ENCODE measurements at places on chromosomes 1 and 21. TPM values are rescaled to one million over a fixed set of nuclear protein-coding genes. Genes with fewer than 3 reads are reported as not detected.

The RGS18 gene
- total RNA-seq: 6.1 TPM

The TMPRSS2 gene
- not detected for total RNA-seq

- no peak for DNase-seq
- no peaks in the 10 kb centered on the region for H3K4me1 ChIP-seq
- no peaks in the 10 kb centered on the region for H3K36me3 ChIP-seq
- H3K4me3 ChIP-seq: no peak overlapping the region
Measured at GRCh38 chr1:54010415-54011117, 7.4 kb downstream of the LDLRAD1 start.

DNA sequence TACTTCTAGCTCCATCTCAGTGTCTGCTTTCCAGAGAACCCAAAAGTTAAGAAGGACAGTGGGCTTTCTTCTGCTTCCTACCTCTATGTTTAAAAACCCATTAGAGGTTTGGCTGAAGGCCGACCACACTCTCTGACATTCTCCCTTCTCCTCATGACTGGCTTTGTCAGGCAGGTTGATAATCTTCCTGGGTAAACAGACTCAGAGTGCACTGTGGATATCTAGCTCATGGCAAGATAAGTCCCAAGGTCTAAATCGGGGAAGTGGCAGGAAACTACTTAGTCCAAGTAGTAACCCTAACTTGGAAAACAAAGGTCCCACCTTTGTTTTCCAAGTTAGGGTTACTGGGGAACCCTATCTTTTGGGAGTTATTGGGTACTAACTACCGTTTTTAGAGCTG is 161.9 kb upstream of the SPAG17 start:
- H3K27ac ChIP-seq: no peak overlapping the region
- H3K4me1 ChIP-seq: no peaks in the 10 kb centered on the region
- H3K4me3 ChIP-seq: no peak overlapping the region
- no peaks in the 10 kb centered on the region for H3K27me3 ChIP-seq

DNA sequence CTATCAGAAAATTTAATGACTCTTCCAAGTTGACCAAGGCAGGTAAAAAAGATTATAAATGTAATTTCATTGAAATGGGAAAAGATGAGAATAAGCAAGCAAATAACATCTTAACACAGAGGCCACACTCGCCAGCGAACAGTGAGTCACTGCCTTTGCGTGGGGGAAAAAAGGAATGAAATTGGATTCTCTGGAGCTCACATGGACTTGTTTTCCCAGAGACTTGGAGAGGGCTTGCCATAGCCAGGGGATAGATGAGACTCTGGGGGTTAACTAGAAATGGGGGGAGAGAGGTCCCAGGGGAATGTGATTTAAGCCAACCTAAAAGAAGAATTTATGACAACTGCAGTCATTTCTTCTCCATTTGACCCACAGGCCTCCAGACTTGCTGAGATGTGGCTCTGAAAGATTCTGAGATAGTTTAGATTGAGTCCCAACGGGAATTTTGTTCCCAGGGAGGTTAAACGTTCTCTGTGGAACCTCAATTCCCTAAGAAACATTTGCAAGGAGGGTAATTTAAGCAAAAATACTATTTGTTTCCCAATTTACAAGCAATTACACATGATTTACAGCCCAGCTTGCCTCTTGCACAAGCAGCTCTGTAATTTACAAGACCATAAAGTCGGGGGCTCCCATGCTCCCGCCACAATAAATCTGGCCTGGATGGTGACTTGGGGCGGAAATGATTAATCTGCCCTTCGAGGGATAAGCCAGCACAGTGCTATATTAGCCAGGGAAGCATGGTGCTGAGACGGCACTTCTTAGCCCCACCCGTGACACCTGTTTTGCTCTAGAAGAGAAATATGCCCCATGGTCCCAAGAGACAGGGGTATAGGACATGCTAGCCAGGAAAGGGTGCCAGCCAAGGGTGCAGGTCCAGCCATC is 68.8 kb downstream of the GRIK3 start:
- DNase-seq: no peak
- H3K27me3 ChIP-seq: no peaks in the 10 kb centered on the region
- no peaks in the 10 kb centered on the region for H3K4me1 ChIP-seq
- no peaks in the 10 kb centered on the region for H3K36me3 ChIP-seq
- no peak overlapping the region for H3K4me3 ChIP-seq

- no peak overlapping the region for H3K4me3 ChIP-seq
- no peaks in the 10 kb centered on the region for H3K4me1 ChIP-seq
- H3K27ac ChIP-seq: no peak overlapping the region
- no peaks in the 10 kb centered on the region for H3K27me3 ChIP-seq
- DNase-seq: no peak
Measured at GRCh38 chr21:35571910-35572309, 488.4 kb downstream of the SETD4 start.

DNA sequence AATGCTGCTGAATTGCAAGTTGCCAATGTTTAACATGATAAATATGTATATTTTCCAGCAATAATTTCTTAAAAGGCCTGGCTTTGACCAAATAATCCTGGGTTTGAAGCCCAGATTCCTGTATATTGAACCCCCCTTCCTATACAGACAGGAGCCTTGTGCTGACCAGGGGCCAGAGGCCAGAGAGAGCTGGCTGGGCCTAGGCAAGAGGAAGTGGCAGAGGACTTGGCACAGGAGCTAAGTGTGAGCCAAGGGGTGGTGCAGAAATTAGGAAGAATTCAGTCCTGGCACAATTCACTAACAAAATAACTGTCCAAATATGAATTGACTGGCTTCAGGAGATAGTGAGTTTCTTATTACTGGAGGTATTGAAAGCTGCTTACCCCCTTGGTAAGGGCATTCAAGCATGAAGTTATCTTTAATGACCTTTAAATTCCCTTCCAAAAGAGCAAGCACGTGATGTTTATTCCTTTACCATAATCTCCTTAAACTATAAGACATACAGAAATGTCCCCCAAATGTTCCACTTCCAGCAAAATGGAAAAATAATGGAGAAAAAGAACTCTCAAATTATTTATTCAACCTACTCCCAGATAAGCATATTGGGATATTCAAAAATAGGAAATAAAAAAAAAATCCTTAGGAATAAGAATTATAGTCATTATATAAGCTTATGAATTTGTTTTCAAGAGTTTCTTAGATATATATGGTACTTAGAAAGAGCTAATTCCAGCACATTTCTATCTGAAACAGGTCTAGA is 26.6 kb downstream of the NIBAN1 start:
- H3K27me3 ChIP-seq: no peaks in the 10 kb centered on the region
- peaks cover 46% of the 10 kb centered on the region for H3K4me1 ChIP-seq
- H3K4me3 ChIP-seq: no peak overlapping the region
- H3K27ac ChIP-seq: peak overlapping the region; percentile 86
- H3K36me3 ChIP-seq: no peaks in the 10 kb centered on the region
- no peak for DNase-seq

- no peaks in the 10 kb centered on the region for H3K27me3 ChIP-seq
- no peak for DNase-seq
- no peak overlapping the region for H3K27ac ChIP-seq
- peak overlapping the region; percentile 78 for H3K4me3 ChIP-seq
- H3K36me3 ChIP-seq: peaks cover 9% of the 10 kb centered on the region
- H3K4me1 ChIP-seq: peaks cover 9% of the 10 kb centered on the region
Measured at GRCh38 chr1:45325851-45326506, 716 bp upstream of the HPDL start.
